ENCODE measurements at places on chromosomes 16 and 17. TPM values are rescaled to one million over a fixed set of nuclear protein-coding genes. Genes with fewer than 3 reads are reported as not detected.

GRCh38 chr17:34378664-34379101 is 15.7 kb upstream of the CCL1 start:
- H3K27ac ChIP-seq: peak overlapping the region; percentile 18
- H3K4me3 ChIP-seq: peak overlapping the region; percentile 21
- H3K36me3 ChIP-seq: no peaks in the 10 kb centered on the region
- no peaks in the 10 kb centered on the region for H3K27me3 ChIP-seq
- H3K4me1 ChIP-seq: peaks cover 16% of the 10 kb centered on the region
- peak; percentile 60 for DNase-seq

GRCh38 chr16:3476409-3476808 is 18.9 kb downstream of the C16orf90 start:
- peaks cover 52% of the 10 kb centered on the region for H3K36me3 ChIP-seq
- H3K27ac ChIP-seq: no peak overlapping the region
- DNase-seq: no peak
- H3K27me3 ChIP-seq: no peaks in the 10 kb centered on the region
- H3K4me3 ChIP-seq: no peak overlapping the region
- H3K4me1 ChIP-seq: peaks cover 9% of the 10 kb centered on the region

DNA sequence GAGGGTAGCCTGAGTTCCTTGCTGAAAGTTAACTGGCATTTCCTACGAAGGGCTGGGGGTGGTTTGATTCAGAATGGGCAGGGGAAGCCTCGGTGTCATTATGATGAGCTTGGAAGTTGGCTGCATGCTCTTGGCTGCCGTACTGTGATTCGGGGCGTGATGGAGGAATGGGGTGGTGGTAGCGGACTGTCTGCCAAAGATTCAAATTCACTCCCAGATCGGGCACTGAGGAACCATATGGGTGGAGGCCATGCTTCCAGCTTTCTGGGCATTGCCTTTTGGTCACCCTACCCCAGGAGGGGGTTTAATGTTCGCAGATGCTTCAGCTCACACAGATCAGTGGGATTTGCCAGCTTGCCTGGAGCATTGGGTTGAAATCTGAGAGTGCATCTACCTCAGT is 492.8 kb upstream of the EEF2KMT start:
- H3K4me3 ChIP-seq: no peak overlapping the region
- no peaks in the 10 kb centered on the region for H3K36me3 ChIP-seq
- H3K4me1 ChIP-seq: no peaks in the 10 kb centered on the region
- no peak for DNase-seq
- no peak overlapping the region for H3K27ac ChIP-seq

GRCh38 chr17:9512323-9513168 is 63.1 kb downstream of the STX8 start:
- no peaks in the 10 kb centered on the region for H3K4me1 ChIP-seq
- no peak overlapping the region for H3K27ac ChIP-seq
- no peaks in the 10 kb centered on the region for H3K27me3 ChIP-seq
- H3K36me3 ChIP-seq: no peaks in the 10 kb centered on the region
- no peak for DNase-seq
- H3K4me3 ChIP-seq: no peak overlapping the region

- peak; percentile 83 for DNase-seq
- no peaks in the 10 kb centered on the region for H3K27me3 ChIP-seq
- H3K4me1 ChIP-seq: peaks cover 53% of the 10 kb centered on the region
- no peaks in the 10 kb centered on the region for H3K36me3 ChIP-seq
These were observed 765 bp downstream of the MYO18A start for GRCh38 chr17:29179232-29180033.

The PEX12 gene
- total RNA-seq: 7.0 TPM

The SEPTIN12 gene
- not detected for total RNA-seq

DNA sequence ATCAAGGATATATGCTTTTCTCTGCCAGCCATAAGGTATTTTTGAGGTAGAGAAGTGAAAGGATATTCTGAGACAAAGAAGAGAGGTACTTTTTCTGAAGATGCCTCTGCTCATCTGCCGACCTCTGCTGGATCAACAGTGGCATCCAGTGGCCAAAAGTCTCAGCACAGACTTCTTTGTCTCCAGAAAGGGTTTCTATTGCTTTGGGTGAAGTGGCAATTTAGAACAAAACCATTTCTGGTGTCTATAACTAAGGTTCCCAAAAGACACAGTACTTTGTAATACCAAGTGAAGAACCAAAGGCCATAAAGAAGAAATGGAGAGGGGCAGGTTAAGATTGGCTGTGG is 155.2 kb upstream of the C17orf78 start:
- peaks cover 64% of the 10 kb centered on the region for H3K36me3 ChIP-seq
- H3K27me3 ChIP-seq: no peaks in the 10 kb centered on the region
- no peak overlapping the region for H3K4me3 ChIP-seq
- no peaks in the 10 kb centered on the region for H3K4me1 ChIP-seq

The MYLK3 gene
- 2.0 TPM for total RNA-seq

GRCh38 chr16:7209598-7209997 is 123.0 kb upstream of the RBFOX1 start:
- no peak overlapping the region for H3K27ac ChIP-seq
- DNase-seq: no peak
- no peaks in the 10 kb centered on the region for H3K36me3 ChIP-seq
- no peaks in the 10 kb centered on the region for H3K4me1 ChIP-seq

DNA sequence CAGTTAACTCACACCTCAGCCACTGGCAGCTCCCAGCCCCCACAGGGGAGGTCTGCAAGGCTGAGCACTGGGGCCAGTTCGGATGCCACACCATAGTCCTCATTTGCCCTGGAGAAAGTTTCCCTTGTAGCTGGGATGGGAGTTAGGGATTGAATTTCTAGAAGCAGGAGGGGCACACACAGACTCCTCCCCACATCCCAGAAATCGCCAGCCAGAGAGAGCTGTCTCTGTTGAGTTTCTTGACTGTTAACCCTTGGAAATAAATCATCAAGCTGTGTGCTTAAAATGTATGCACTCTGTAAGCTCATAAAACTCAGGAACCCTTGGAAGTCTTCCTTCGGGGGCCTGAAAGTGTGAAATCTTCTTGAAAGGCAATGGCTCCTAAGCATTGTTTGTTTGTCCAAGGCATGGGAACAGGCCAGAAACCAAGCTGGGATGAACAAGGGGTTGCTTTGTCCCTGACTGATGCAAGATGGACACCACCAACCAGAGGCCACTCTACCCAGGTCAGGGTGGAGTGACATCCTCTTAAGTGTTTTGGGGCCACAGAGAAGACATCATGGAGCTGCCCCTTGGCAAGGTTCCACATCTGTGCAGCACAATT is 394 bp upstream of the PRM3 start:
- no peak for DNase-seq
- H3K4me1 ChIP-seq: no peaks in the 10 kb centered on the region
- H3K36me3 ChIP-seq: no peaks in the 10 kb centered on the region
- H3K27ac ChIP-seq: no peak overlapping the region
- no peak overlapping the region for H3K4me3 ChIP-seq
- no peaks in the 10 kb centered on the region for H3K27me3 ChIP-seq

GRCh38 chr17:61396586-61397085 is 3.0 kb upstream of the TBX2 start:
- peak overlapping the region; percentile 67 for H3K4me3 ChIP-seq
- peaks cover 38% of the 10 kb centered on the region for H3K4me1 ChIP-seq

GRCh38 chr16:30041841-30042240 is 10.8 kb upstream of the TLCD3B start:
- no peaks in the 10 kb centered on the region for H3K36me3 ChIP-seq
- no peaks in the 10 kb centered on the region for H3K4me1 ChIP-seq
- H3K27me3 ChIP-seq: peaks cover 15% of the 10 kb centered on the region
- no peak overlapping the region for H3K4me3 ChIP-seq

The CPPED1 gene
- total RNA-seq: 33.0 TPM

GRCh38 chr16:86925067-86925791 is 346.9 kb downstream of the FOXL1 start:
- no peak overlapping the region for H3K27ac ChIP-seq
- H3K27me3 ChIP-seq: peaks cover 63% of the 10 kb centered on the region
- peaks cover 11% of the 10 kb centered on the region for H3K4me1 ChIP-seq
- DNase-seq: no peak

The MT3 gene
- not detected for total RNA-seq

GRCh38 chr16:8872967-8873865 is 4.4 kb upstream of the CARHSP1 start:
- H3K27me3 ChIP-seq: no peaks in the 10 kb centered on the region
- peaks cover 13% of the 10 kb centered on the region for H3K4me1 ChIP-seq
- H3K27ac ChIP-seq: no peak overlapping the region
- no peaks in the 10 kb centered on the region for H3K36me3 ChIP-seq
- DNase-seq: no peak
- H3K4me3 ChIP-seq: no peak overlapping the region

DNA sequence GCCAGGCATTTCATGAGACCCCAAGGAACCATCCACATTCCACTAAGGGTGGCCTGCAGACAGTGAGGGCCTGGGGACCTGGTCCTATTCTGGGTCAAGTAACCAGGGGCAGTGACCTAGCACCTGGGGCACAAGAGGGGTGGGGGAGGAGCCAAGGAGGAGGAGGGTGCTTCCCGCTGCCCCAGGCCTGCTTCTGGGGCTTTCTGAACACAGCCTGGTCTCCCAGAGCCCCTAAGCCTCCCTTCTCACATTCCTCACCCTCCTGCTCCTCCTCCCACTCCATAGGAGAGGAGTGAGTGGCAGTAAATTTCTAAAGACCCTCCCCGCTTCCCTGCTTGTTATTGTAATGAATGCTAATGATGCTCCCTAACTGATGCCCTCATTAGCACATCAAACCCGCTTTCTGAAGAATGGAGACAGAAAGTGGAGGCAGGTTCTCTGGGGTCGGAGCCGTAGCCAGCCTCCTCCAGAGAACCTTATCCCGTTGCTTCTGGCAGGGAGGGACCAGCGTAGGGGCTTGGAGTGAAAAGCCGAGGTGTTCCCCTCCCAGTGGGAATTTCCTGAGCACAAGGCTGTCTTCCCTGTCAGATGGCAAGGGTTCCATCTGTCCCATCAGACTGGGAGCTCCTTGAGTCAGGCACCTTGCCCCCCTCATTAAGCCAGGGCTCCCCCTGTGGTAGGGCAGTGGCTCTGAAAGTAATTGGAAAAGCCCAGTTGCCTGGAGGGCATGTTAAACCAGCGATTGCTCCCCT is 3.7 kb upstream of the SRCIN1 start:
- H3K36me3 ChIP-seq: no peaks in the 10 kb centered on the region
- H3K27ac ChIP-seq: no peak overlapping the region
- DNase-seq: no peak
- H3K27me3 ChIP-seq: peaks cover 58% of the 10 kb centered on the region
- H3K4me1 ChIP-seq: peaks cover 9% of the 10 kb centered on the region
- H3K4me3 ChIP-seq: no peak overlapping the region

The TMEM114 gene
- not detected for total RNA-seq
